Stimulated activated naive CD4-positive, alpha-beta T cell (primary cell): ENCODE measurements at places on chromosomes 16 and 17.

- DNase-seq, result no peak
Observed at GRCh38 chr17:59851439-59852375, 41.0 kb downstream of the TUBD1 start.

GRCh38 chr16:3857189-3858043 lies 23.1 kb downstream of the CREBBP start:
- no peak for DNase-seq

- DNase-seq, result no peak
Observed at GRCh38 chr17:20071824-20072691, 62.9 kb downstream of the SPECC1 start.

GRCh38 chr16:4388271-4389021 lies 16.8 kb downstream of the VASN start:
- no peak for DNase-seq

GRCh38 chr16:81410643-81411293 lies 33.8 kb upstream of the CMIP start:
- no peak for DNase-seq

GRCh38 chr16:68447653-68448359 lies 502 bp downstream of the SMPD3 start:
- DNase-seq, result no peak

GRCh38 chr16:81583893-81584631 lies 139.5 kb downstream of the CMIP start:
- DNase-seq, result no peak

- no peak for DNase-seq
Observed at GRCh38 chr17:64171041-64171440, 41.1 kb upstream of the ERN1 start.

- DNase-seq, result no peak
Observed at GRCh38 chr17:35679007-35679682, 52.3 kb upstream of the RASL10B start.

- no peak for DNase-seq
Observed at GRCh38 chr16:4336701-4337539, 14.2 kb downstream of the PAM16 start.

- DNase-seq, result no peak
Observed at GRCh38 chr16:69116256-69116875, 10.9 kb downstream of the HAS3 start.

DNA sequence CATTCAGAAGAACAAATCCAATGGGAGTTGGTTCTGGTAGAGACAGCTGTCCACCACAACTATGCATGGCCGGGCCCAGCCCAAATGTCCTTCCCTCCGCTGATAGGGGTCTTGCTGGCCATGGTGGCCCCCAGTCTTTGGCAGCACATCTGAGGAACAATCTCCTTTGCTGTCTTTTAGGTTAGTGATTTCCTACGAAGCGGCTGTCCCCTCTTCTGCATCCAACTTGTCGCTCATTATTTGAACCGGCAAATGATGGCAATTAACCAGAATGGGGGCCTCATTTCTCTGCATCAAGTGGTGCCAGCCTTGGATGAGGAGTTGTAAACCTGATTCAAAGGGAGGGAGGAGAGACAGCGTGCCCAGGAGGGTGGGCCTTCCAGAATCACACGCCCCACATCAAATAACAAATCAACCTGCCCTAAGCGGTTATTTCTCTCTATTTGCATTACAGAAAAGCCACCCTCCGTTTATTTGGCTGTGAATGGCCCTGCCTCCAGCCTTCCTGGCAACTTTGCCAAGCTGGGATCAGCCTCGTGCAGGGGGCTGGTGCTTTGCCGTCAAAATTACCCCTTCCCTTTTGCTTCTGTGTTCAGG lies 156.5 kb downstream of the RGS9 start:
- DNase-seq, result no peak

DNA sequence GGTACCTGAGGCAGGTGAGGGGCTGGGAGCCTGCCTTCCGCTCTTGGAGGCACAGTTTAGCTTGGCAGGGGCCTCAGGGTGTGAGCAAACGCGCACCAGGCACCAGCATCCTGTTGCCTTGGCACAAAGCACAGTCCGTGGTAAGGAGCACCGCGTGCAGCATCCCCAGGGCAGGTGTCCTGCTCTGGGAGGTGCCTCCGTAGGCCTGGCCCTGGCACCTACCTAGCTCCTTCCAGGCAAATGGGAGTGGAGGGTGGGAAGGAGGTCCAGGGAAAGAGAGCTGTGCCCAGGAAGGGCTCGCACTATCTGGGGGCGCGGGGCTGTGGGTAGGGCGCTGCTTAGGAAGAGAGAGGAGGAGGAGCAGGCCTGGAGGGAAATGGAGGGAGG lies 3.1 kb upstream of the GSE1 start:
- DNase-seq, result no peak

DNA sequence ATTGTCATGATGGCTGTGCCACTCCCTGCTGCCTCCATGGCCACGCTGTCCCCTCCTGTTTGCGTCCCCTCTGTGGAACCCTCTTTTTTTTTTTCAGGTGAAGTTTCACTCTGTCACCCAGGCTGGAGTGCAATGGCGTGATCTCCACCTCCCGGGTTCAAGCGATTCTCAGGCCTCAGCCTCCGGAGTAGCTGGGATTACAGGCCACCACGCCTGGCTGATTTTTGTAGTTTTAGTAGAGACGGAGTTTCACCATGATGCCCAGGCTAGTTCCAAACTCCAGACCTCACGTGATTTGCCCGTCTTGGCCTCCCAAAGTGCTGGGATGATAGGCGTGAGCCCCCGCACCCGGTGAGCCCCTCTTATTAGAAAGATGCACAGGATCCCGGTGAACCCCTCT lies 11.0 kb upstream of the UBE2I start:
- DNase-seq, result no peak

DNA sequence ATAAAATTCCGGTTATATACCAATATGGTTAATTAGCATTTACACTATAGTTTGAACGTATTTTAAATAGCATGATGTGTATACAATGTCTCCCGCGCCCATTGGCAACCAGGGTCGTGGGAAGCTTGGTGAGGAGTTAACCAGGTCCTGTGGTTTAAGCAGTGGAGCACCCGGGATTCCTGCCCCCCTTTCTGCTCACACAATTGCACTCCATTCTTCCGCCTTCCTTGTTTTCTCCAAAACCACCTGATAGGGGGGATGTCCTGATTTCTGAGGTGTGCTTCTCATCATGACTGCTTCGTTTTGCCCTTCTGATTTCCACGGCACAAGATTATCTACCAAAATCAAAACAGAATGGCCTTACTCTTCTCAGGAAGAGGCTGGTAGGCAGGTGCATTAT lies 35.8 kb downstream of the WIPI1 start:
- DNase-seq, result no peak

- DNase-seq, result no peak
Observed at GRCh38 chr17:73316919-73317505, 5.2 kb upstream of the CDC42EP4 start.

GRCh38 chr16:85454171-85454872 lies 158.8 kb upstream of the GSE1 start:
- no peak for DNase-seq

- DNase-seq, result no peak
Observed at GRCh38 chr17:75596320-75597087, 8.9 kb downstream of the MYO15B start.

GRCh38 chr16:87180069-87180468 lies 137.1 kb downstream of the C16orf95 start:
- DNase-seq, result no peak

DNA sequence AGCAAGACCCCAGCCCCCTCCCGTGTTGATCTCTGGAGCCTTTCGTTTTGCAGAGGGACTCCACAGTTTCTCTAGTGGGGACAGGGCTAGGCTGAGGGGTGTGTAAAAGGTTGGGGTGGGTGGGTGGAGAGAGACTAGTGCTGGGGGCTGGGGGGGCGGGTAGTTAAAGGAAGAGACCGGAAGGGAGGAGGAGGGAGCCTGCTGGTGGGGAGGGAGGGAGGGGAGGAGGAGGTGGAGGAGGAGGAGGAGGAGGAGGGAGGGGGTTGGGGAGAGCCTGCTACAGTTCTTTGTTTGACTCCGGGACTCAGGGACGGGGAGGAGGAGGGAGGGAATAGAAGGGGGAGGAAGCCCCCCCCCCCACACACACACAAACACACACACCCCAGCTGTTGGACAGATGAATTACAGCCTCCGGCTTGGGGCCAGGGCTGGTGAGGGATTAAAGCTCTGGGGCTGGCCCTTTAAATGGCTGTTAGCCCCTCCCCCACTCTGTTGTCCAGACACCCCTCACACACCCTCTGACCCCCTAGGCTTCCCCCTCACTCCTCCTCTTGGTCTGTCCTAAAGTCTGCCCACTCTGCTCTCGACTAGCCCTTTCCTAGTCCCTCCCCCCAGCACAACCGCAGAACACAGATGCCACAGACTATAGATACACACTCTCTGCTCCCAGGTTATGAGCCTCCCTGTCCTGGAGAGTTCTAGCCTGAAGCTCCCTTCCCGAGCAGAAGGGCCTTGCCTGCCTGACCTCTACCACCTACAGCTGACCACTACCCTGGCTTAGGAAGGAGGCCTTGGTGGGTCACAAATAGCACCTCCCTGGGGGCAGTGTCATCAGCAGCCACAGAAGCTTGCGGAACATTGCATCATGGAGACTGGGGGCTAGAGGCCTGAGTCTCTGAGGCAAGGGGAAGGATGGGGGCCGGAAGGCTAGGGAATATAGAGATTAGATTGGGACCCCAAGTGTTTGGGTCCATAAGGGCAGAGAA lies 4.4 kb downstream of the KDM6B start:
- DNase-seq, result peak; percentile 50

DNA sequence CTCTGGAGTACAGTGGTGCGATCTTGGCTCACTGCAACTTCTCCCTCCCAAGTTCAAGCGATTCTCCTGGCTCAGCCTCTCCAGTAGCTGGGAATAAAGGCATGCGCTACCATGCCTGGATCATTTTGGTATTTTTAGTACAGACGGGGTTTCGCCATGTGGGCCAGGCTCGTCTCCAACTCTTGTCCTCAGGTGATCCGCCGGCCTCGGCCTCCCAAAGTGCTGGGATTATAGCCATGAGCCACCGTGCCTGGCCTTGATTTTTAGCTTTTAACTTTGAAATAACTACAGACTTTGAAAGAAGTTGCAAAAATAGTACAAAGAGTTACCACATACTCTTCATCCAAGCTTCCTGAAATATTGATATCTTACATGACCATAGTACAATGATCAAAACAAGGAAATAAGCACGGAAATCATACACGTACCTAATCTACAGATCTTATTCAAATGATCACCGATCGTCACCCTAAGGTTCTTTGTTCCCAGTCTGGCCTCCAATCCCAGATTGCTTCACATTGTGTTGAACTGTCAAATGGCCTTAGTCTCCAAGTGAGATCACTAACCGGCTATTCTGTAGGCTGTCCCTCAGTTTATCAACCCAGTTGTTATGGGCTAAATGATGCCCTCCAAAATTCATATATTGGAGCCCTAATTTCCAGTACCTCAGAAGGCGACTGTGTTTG lies 18.4 kb downstream of the NPIPA1 start:
- DNase-seq, result no peak

DNA sequence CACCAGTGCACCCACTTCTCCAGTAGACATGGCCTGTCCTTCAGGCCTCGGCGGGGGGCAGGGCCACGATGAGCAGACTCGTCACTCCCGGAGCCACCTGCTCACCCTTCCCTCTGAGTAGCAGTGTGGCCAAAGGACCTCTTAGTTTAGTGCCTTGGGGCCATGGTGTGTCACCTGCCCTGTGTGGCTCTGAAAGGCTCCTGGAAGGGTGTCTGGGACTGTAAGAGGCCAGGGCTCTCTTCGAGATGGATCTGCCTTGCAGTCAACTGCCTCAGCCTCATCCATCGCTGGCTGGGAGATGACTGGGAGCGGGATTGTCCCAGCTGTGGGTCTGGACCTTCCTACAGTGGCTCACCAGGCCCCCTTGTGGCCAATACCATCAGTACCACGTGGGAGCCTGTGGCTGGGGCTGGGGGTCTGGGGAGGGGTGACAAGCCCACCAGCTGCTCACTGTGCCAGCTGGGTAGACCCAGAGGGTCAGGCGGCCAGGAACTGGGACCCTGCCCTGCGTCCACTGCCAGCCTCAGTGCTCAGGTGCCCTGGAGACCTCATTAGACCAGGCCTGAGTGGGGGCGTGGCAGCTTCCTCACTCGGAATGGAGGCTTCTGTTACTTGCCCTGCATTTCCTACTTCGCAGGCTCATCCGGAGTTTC lies 133.4 kb downstream of the OR1D5 start:
- DNase-seq, result no peak

- no peak for DNase-seq
Observed at GRCh38 chr16:28164140-28164539, 47.6 kb downstream of the XPO6 start.

DNA sequence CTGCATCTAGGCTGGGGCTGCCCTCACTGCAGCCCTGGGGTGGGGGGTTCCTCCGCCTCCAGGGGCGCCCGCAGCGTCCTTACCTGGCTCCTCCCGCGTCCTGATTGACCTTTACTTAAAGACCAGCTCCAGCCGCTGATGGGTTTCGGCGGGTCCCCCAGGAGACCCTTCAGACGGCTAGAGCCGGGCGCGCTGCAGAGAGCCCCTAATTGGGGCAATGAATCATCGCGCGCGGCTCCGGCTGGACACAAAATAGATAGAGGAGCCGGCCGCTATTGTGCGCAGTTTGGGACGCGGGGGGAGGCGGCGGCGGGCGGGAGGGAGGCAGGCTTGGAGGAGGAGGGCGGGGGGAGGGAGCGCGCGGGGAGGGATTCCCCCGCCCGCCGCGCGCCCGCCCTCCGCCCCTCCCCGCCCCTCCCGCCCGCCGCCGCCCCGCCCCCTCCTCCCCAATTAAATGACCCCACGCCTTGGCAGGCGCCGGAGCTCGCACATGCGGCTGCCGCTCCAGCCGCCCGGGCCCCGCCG lies 56.5 kb upstream of the CIBAR2 start:
- no peak for DNase-seq

DNA sequence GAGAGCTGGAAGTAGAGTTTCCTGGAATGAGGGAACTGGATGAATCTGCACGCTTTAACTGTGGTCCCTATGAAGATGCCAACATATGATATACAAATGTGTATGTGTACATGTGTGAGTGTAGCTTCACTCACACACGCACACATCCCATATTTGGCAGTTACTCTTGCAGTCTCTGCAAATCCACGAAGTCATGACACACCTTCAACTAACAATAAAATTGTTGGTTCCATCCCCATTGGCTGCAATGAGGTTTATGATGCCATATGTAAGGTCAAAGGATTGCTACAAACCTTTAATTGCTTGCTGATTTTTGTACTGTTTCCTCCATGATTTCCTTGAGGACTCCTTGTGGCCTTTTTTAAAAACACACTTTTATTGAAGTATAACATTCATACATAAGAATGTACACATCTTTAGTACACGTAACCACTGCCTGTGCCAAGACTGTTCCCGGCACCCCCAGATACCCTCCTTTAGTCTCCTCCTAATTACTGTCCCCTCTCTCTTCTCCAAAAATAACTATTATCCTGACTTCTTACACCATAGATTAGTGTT lies 22.0 kb downstream of the MYO1D start:
- no peak for DNase-seq

GRCh38 chr16:73298562-73298961 lies 250.6 kb upstream of the ZFHX3 start:
- DNase-seq, result no peak

- no peak for DNase-seq
Observed at GRCh38 chr16:346587-346986, 5.9 kb downstream of the AXIN1 start.
